Astrocyte of the hippocampus (primary cell): ENCODE measurements at places on chromosomes 6 and 20.
A peak's percentile ranks its signal among the peaks of the same experiment; 100 is the strongest.

DNA sequence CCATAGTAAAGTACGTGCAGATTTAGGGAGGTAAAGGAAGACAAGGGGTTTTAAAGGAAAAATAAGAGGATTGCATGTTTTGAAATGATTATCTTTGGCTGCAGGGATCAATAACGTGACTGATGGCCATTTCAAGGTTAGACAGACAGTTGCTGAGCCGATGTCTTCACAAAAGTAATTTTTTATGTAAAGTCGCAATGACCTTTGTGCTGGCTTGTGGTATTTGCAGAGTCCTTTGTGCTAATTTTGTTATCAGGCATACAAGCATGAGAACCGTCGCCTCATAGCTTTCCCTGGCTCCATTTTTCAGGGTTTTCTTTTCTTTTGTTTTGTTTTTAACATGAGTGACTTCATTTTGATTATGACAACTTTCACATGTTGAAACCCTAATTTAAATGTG is 605.7 kb upstream of the GJE1 start:
- DNase-seq: no peak

GRCh38 chr20:36802326-36803222 is 29.0 kb upstream of the DSN1 start:
- DNase-seq: peak; percentile 78

GRCh38 chr6:3440911-3441310 is 15.9 kb downstream of the SLC22A23 start:
- no peak for DNase-seq

- DNase-seq: no peak
Measured at GRCh38 chr6:45488889-45489288, 111.2 kb upstream of the SUPT3H start.

DNA sequence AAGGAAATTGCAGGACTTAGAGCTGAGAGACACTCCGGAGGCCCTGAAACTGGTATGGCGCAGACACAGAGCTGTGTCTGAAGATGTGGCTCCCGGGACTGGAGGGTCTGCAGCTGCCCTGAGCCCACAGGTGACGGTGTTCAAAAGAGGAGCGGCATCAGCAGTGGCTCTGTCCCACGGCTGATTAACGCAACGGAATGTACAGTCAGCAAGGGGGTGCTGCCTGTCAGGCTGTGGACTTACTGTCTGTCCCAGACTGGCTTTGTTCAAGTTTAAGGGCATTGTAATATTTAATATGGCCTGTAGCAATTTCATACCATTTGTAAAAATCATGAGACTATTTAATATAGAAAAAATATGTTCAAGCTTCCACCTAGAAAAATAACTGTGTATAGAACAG is 228.0 kb upstream of the TAB2 start:
- DNase-seq: no peak

DNA sequence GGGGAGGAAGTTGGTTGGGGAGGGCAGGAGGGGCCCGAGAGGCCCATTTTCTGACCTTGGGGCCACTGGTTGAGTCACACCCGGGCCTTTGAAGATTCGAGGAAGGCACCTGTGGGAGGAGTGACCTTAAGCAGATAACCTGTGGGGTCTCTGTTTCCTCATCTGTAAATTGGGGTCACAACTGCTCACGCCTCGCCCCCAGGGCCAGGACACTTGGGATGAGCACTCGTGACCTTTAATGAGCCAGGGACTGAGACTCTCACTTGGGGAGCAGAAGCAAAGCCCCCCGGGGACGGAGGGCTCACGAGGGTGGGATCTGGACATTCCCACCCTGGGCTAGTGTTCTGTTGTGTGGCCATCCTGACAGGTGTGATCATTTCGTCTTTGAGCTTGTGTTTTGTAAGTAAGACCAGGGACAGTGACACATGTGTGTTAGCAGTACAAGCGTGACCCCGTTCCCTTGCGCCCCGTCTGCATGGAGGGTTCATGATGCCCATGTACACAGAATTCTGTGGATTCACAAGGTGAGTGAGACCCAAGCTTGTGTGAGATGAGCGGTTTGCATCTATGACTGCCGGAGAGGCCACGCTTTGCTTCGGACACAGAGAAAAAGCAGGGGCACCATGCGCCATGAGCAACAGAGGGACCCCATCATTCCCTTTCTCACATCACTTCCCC is 79.3 kb upstream of the PMEPA1 start:
- DNase-seq: no peak

DNA sequence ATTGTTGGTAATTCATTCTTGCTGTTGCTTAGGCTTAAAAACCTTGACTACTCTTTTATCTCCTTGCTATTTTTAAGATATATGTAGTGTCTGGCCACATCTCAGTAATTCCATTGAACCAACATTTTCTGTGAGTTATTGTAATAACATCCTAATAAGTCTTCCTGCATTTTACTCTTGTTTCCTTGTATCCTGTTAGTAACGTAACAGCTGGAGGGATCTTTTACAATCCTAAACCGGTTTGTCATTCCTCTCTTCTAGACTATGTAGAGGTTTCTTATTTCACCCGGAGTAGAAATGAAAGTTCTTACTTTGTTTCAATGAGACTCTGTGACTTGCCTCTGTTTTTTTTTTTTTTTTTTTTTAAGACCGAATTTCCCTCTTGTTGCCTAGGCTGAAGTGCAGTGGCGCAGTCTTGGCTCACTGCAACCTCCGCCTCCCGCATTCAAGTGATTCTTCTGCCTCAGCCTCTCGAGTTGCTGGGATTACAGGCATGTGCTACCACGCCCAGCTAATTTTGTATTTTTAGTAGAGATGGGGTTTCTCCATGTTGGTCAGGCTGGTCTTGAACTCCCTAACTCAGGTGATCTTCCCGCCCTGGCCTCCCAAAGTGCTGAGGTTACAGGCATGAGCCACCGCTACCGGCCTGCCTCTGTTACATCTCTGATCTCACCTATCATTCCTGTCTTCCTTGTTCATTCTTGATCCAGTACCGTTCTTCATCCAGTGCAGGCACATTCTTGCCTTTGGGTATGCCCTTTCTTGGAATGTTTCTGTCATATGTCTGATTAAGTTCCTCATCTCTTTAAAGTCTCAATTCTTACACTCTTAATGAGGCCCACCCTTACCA is 44.7 kb downstream of the NCOA3 start:
- DNase-seq: peak; percentile 23

- DNase-seq: peak; percentile 33
Measured at GRCh38 chr6:56729719-56730118, 87.0 kb upstream of the DST start.

GRCh38 chr20:45909817-45910669 is 1.9 kb downstream of the PLTP start:
- DNase-seq: no peak

- DNase-seq: no peak
Measured at GRCh38 chr20:2052741-2053140, 48.9 kb upstream of the STK35 start.

DNA sequence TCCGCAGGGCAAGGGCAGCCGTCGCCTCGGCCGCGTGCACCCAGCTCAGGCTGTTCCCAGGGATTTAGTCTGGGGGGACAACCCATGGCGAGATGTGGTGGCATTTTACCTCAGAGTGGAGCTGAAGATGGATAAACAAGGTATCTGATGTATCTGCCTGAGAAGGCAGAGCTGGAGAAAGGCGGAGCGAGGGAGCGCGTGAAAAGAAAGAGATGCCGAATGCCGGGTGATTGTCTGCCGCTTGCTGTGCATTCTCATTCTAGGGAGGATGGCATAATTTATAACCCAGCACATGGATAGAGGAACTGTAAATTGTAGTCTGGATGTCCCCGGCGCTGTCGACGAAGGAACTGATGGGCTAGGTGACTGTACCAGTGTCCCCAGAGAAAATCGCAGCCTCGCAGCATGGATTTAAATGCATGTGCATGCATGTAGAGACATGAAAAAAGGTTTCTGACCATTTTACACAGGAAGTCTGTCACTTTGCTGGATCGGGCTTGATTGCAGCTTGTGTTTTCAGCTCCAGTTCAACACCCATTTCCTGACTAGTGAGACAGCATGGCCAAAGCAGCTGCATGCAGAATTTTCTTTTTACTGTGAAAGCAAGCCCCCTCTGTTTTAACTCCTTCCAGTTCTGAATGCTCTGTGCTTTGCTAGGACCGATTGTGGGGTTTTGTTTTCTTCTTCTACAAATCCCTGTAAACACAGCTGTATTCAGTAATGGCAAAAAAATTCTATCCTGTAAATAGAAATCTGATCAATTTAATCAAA is 149.7 kb downstream of the PRL start:
- no peak for DNase-seq

DNA sequence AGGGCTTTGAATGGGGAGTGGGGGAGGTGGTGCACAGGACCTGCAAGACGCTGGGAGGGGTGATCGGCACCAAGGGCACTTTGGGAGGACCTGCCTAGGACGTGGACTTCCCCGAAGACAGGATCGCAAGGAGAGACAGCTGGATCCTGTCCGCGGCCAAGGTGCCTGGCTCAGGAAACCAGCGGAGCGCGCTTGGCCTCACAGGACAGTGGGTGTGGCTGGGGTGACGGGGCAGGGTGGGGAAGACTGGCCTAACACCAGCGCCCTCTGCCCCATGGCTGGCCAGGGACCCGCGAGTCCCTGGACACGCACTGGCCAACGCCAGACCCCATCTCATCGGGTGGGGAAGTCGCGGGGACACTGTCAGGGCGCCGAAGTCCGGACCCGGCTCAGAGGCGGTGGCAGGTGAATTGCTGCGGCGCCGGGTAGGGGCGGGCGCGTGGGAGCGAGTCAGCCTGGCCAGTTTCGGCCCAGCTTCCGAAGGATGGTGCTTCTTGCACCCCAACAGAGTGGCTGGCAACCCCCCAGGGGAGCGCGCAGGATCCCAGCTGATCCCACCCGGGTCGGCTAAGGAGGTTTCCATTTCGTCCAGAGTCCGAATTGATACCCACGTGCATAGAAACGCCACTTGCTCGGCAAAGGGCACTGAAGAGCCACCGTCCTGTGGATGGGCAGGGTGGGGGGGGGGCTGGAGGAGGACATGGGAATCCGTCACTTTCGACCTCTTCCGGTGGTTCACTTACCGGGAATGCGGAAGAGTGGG is 785 bp upstream of the THBD start:
- peak; percentile 7 for DNase-seq

GRCh38 chr6:118980063-118980462 is 45.1 kb upstream of the MCM9 start:
- no peak for DNase-seq

GRCh38 chr6:47801984-47802383 is 20.2 kb downstream of the OPN5 start:
- DNase-seq: no peak

GRCh38 chr6:27358786-27359185 is 29.8 kb upstream of the ZNF391 start:
- DNase-seq: no peak

- DNase-seq: peak; percentile 84
Measured at GRCh38 chr6:16136621-16137450, 8.0 kb downstream of the MYLIP start.

- DNase-seq: no peak
Measured at GRCh38 chr20:4656491-4656890, 65.2 kb upstream of the PRND start.

DNA sequence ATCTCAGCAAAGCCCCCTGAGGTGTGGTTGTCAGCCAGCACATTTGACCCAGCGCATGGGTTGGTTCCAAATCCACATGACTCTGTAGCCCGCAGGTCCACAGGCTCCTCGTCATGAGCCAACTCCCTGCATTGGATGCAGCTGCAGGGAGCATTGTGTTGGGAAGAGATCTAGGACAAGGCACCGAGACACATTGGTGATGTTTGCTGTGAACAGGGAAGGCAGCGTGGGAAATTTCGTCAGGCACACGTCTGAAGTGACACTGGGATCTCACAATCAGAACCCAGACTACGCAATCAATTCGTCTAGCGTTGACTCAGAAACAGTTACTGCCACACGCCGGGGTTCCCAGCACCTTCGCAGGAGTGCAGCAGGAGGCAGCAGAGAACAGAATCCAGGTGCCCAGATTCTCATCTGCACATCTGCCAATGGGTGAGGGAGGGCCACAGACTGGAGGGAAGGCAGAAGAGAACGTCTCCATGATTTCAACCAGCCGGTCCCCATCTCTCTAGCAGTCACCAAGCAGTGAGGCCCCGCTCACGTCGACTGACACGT is 177.0 kb downstream of the TTLL2 start:
- peak; percentile 20 for DNase-seq

DNA sequence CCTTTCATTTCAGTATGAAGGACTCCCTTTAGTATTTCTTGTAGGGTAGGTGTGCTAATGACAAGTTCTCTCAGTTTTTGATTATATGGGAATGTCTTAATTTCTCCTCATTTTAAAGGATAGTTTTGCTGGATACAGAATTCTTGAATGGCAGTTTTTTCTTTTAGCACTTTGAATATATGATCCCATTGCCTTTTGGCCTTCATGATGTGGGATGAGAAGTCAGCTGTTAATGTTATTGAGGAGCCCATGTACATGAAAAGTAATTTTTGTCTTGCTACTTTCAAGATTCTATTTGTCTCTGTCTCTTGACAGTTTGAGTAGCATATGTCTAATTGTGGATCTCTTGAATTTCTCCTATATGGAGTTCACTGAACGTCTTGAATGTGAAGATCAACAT is 30.9 kb downstream of the RSPH3 start:
- DNase-seq: no peak

DNA sequence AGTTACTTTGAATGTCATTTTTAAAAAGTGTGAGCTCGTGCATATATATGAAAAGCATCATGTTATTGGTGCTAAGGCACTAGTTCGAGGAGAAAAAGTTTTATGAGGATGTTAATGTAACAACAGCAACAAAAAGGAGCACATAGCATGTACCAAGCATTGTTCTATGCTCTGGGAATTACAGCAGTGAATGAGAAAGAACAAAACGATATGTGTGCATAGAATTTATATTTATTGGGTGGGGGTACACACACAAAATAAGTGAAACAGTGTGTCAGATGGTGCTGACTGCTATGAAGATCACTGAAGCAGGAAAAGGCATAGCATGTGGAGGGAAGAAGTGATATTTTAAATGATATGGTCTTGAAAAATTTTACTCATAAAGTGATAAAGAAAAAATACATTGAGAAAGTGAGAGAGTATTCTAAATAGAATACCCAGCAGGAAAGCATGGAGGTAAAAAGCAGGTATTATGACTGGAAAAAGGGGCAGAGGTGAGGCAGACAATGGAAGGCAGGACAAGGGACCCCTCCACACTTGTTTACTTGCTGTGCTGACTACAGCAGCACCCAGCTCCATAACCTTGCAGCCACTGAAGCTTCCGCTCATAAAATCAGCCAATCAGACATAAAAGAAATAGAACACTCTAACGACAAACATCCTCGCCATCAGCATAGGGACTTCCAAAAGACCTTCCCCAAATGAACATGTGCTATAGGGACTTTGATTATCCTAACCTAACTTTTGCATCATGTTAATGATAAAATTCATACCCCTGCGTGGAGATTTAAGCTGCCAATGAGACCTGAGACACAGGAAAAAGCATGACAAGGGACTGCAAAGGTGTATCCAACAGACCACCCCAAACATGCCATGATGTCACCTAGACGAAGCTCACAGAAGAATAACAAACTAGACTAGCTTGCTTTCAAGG is 119.9 kb downstream of the HFE start:
- DNase-seq: no peak

GRCh38 chr6:168343239-168344150 is 23.9 kb upstream of the DACT2 start:
- DNase-seq: no peak
